ENCODE measurements at places on chromosomes 7 and 10.

DNA sequence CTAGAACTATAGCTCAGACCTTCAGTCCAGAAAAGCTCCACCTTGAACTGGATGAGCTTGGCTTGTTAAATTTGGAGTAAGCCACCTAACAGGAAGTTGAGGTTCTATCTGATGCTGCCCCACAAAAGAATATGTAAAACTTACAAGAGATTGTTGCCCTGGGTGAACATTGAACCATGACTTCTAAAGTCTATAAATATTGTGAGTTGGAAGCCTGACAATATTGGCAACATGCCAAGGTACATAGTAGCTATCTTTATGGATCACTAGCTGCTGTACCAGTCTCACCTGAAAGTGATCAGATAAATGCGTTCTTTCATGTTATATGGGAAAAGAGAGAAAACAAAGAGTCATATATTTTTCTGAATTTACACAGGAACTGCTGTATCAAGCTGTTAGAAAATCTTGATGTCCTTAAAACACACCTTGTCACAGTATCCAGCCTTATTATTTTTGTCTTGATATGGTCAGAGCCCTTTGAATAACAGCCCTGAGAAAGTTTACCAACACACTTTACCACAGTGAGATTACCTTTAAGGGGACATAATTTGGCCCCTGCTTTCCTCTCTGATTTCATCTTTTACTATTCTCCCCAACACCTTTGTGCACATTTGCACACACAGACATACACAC, 92.0 kb downstream of the LSMEM1 start:
- peak; percentile 32 for DNase-seq

- DNase-seq: no peak
These were observed 90.6 kb downstream of the CYP51A1 start for GRCh38 chr7:92043637-92044036.

GRCh38 chr10:75427951-75428350, 3.5 kb upstream of the LRMDA start:
- DNase-seq: no peak

- no peak for DNase-seq
These were observed 645.4 kb upstream of the SORCS1 start for GRCh38 chr10:107809889-107810288.
